ENCODE measurements at places on chromosomes 2 and 18.

DNA sequence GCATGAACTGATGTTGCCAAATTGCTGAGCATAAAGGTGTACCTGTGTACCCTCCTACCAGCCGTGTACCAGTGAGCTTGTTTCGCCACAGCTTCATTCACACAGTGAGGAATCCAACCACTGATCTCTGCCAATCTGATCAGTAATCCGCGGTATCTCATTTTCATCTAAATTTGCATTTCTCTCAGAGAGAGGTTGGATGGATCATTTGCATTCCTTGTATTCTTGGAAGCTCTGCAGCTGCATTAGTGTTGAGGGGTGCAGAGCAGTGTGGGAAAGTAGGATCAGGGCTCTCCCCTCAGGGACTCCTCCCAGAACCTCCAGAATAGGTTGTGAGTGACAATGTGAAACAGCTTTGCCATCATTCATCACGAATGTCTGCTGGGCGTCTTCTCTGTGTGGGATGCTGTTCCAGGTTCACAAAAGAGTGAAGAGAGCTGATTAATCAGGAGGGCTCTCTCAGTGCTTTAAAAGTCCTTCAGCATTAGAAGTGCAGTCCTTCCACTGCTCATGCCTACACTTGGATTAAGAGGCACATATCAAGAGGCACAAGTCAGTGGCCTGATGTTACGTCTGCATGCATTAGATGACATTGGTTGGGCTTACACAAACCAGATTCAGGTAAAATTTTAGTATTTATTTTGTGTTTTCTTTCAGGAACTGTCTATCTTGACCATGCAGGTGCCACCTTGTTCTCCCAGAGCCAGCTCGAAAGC is 7.5 kb downstream of the MOCOS start:
- no peaks in the 10 kb centered on the region for H3K4me1 ChIP-seq
- no peak for DNase-seq
- H3K27ac ChIP-seq = no peak overlapping the region
- no peaks in the 10 kb centered on the region for H3K36me3 ChIP-seq
- H3K27me3 ChIP-seq = no peaks in the 10 kb centered on the region

GRCh38 chr2:60353863-60354262 is 199.6 kb downstream of the BCL11A start:
- no peak overlapping the region for H3K27ac ChIP-seq
- no peak for DNase-seq
- no peaks in the 10 kb centered on the region for H3K27me3 ChIP-seq
- H3K4me3 ChIP-seq = no peak overlapping the region

- no peaks in the 10 kb centered on the region for H3K4me1 ChIP-seq
- no peaks in the 10 kb centered on the region for H3K27me3 ChIP-seq
- H3K36me3 ChIP-seq = no peaks in the 10 kb centered on the region
- H3K27ac ChIP-seq = no peak overlapping the region
- no peak for DNase-seq
Measured at GRCh38 chr2:50221106-50221505, 810.8 kb downstream of the NRXN1 start.

GRCh38 chr2:129728035-129728972 is 251.2 kb upstream of the RAB6C start:
- no peak overlapping the region for H3K4me3 ChIP-seq
- no peak overlapping the region for H3K27ac ChIP-seq
- H3K36me3 ChIP-seq = no peaks in the 10 kb centered on the region
- no peaks in the 10 kb centered on the region for H3K27me3 ChIP-seq
- H3K4me1 ChIP-seq = no peaks in the 10 kb centered on the region
- no peak for DNase-seq

DNA sequence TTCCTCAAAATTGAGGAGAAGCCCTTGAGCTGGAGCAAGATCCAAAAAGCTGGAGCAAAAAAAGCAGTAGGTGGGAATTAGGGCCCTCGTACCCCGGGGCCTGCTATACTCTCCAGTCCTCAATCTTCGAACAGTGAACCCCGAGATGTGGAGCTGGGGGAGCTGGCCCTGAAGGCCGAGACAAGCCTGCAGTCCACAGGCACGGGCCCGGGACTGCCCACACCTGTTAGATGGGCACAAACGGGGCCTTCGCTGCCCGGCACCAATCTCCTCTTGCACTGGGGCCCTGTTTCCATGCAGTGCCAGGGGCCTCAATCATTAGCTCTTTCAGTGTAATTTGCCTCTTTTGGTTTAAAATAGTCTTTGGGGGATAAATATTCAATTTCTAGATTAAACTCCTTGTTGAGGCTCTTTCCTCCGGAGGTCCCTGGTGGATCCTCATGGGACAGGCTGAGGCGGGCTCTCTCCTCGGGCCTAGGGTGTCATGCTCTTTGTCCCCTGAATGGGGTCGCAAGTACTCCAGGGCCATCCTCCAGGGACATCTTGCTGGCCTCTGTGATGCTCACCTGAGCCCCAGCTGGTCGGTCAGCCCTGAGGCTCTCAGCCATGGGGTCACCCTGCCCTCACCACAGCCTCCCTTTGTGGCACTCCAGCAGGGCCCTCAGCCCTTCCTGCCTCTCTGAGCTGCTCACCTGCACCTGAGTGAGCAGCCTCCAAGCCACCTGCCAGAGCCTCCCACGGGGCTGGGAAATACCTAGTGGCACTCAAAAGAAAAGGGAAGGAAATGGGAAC is 223.6 kb downstream of the ALPK2 start:
- H3K4me3 ChIP-seq = no peak overlapping the region
- no peaks in the 10 kb centered on the region for H3K36me3 ChIP-seq
- no peak overlapping the region for H3K27ac ChIP-seq
- no peak for DNase-seq
- H3K4me1 ChIP-seq = peaks cover 7% of the 10 kb centered on the region

- H3K4me1 ChIP-seq = no peaks in the 10 kb centered on the region
- H3K27me3 ChIP-seq = no peaks in the 10 kb centered on the region
- H3K27ac ChIP-seq = no peak overlapping the region
- no peak overlapping the region for H3K4me3 ChIP-seq
- DNase-seq = no peak
Measured at GRCh38 chr18:59639136-59639535, 58.1 kb downstream of the CCBE1 start.

- no peak for DNase-seq
- H3K36me3 ChIP-seq = no peaks in the 10 kb centered on the region
- H3K27ac ChIP-seq = no peak overlapping the region
- H3K27me3 ChIP-seq = no peaks in the 10 kb centered on the region
- H3K4me1 ChIP-seq = no peaks in the 10 kb centered on the region
Measured at GRCh38 chr2:177758591-177759371, 313.8 kb downstream of the PDE11A start.

DNA sequence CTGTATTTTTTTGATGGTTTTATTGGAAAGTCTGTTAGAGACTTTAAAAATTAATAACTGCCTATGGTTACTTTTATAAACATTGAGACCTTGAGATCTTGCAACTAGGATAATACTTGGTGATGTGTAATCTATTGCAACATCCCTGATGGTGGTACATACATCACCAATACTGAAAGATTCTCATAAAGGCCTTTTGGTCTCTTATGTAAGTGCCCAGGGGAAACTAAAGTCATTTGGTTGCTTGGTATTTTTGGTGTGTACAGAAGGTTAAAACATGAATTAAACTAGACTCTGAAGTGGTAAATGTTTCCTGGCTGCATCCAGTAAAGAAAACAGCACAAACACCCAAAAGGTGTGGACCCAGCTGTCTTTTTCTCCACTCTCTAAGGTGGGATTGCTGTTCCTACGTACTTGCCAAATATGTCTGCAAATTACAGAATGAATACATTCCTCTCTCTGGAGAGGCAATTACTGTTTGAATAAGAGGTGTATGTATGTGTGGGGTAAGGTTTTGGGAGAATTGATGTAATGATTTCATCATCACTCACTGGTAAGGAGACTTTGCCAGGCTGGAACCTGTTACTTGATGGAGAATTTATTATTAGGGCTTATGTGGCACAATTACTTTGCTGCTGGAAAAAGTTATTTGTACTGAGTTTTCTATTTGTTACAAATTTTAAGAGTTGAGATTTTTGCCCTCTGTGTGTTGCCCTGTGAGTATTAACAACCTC is 3.6 kb downstream of the B3GNT2 start:
- H3K4me3 ChIP-seq = peak overlapping the region; percentile 2
- H3K4me1 ChIP-seq = peaks cover 69% of the 10 kb centered on the region
- H3K27ac ChIP-seq = no peak overlapping the region
- peak; percentile 27 for DNase-seq
- no peaks in the 10 kb centered on the region for H3K36me3 ChIP-seq

DNA sequence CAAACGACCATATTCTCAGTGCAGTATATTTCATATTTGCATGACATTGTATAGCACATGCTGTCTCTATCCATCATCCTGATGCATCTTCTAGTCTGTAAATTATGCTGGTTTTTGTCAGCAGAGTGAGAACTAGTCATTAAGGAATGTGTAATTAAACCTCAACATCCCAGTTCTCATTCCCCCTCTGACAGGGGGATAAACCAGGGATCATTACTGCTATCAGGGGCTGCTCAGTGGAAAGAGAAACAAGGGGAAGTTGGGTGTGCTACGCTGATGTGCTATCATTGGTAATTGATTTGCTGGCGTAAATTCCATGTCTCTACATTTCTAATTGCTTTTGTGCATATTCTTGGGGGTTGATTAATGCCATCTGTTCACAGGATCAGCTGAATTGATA is 7.7 kb downstream of the CNTNAP5 start:
- no peak overlapping the region for H3K27ac ChIP-seq
- no peaks in the 10 kb centered on the region for H3K27me3 ChIP-seq
- H3K36me3 ChIP-seq = no peaks in the 10 kb centered on the region
- no peaks in the 10 kb centered on the region for H3K4me1 ChIP-seq
- no peak for DNase-seq
- H3K4me3 ChIP-seq = no peak overlapping the region

GRCh38 chr18:6920099-6920955 is 190.8 kb downstream of the ARHGAP28 start:
- H3K4me1 ChIP-seq = no peaks in the 10 kb centered on the region
- no peak overlapping the region for H3K4me3 ChIP-seq
- DNase-seq = no peak
- no peaks in the 10 kb centered on the region for H3K36me3 ChIP-seq

- H3K27me3 ChIP-seq = no peaks in the 10 kb centered on the region
- peak overlapping the region; percentile 55 for H3K27ac ChIP-seq
- peaks cover 61% of the 10 kb centered on the region for H3K4me1 ChIP-seq
Measured at GRCh38 chr2:65057054-65057375, 799 bp downstream of the CEP68 start.

GRCh38 chr18:335733-336132 is 67.9 kb upstream of the THOC1 start:
- H3K4me1 ChIP-seq = no peaks in the 10 kb centered on the region
- no peaks in the 10 kb centered on the region for H3K27me3 ChIP-seq
- no peak for DNase-seq
- H3K27ac ChIP-seq = no peak overlapping the region
- no peaks in the 10 kb centered on the region for H3K36me3 ChIP-seq
- H3K4me3 ChIP-seq = no peak overlapping the region

DNA sequence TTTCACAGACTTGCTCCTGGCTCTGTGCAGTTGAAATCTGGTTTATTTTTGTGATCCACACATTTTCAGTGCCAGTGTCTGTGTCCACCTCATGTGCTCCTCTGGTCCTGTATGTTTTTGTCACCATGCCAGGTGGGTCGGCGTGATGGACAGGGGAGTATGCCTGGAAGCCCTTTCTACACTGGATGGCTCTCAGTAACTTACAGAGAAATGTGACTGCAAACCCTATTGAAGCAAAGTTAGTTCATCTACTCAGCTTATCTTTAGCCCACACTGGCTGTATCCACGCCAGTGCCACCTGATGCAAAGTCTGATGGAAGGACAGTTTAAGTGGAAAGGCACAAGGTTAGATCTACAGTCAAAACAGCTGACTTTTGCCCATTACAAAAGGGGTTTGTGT is 4.3 kb downstream of the IMPA2 start:
- H3K4me1 ChIP-seq = peaks cover 7% of the 10 kb centered on the region
- H3K36me3 ChIP-seq = no peaks in the 10 kb centered on the region
- H3K4me3 ChIP-seq = no peak overlapping the region
- H3K27ac ChIP-seq = no peak overlapping the region

- no peak overlapping the region for H3K27ac ChIP-seq
- H3K4me3 ChIP-seq = no peak overlapping the region
- no peaks in the 10 kb centered on the region for H3K4me1 ChIP-seq
- no peaks in the 10 kb centered on the region for H3K36me3 ChIP-seq
Measured at GRCh38 chr2:175687465-175687864, 314.6 kb downstream of the LNPK start.
